ENCODE measurements at places on chromosomes 2 and 18. TPM values are rescaled to one million over a fixed set of nuclear protein-coding genes. Genes with fewer than 3 reads are reported as not detected.

- no peaks in the 10 kb centered on the region for H3K36me3 ChIP-seq
- H3K27ac ChIP-seq = peak within 1 kb of the TSS; percentile 16
- no peaks in the 10 kb centered on the region for H3K27me3 ChIP-seq
- H3K4me3 ChIP-seq = peak within 1 kb of the TSS; percentile 83
- DNase-seq = peak; percentile 97
Observed at GRCh38 chr2:32010670-32011484, at the start of gene MEMO1. TSS of gene MEMO1 (minus strand) at chr2:32011008. CDS start at chr2:32010247, 761 bp downstream.

Gene NT5C1B
- total RNA-seq = not detected

GRCh38 chr2:45156605-45157004 is 147.4 kb upstream of the SIX2 start:
- no peak overlapping the region for H3K4me3 ChIP-seq
- DNase-seq = no peak
- no peaks in the 10 kb centered on the region for H3K27me3 ChIP-seq
- H3K4me1 ChIP-seq = no peaks in the 10 kb centered on the region

- H3K36me3 ChIP-seq = no peaks in the 10 kb centered on the region
- no peak overlapping the region for H3K4me3 ChIP-seq
- no peak overlapping the region for H3K27ac ChIP-seq
- H3K27me3 ChIP-seq = no peaks in the 10 kb centered on the region
Observed at GRCh38 chr2:15943378-15944280, 3.3 kb downstream of the MYCN start.

GRCh38 chr2:210288408-210288807 is 26.6 kb downstream of the MYL1 start:
- H3K36me3 ChIP-seq = no peaks in the 10 kb centered on the region
- H3K27me3 ChIP-seq = no peaks in the 10 kb centered on the region

DNA sequence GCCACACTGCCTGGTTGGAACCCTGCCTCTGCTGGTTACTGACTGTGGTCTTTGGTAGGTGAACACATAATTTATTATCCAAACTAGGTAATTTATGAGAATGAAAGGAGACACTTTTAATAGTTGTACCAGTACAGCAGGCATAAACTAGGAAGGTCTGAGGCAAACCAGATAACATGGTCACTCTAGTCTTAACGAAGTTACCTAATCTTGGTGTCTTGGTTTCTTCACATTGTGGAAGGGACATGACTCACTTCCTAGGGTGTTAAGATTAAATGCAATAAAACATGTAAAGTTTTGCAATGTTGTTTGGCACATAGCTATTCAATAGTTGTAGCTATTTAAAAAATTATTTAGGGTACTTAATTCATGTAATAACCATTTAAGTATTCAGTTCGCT is 23.3 kb downstream of the SPTBN1 start:
- H3K27me3 ChIP-seq = no peaks in the 10 kb centered on the region
- DNase-seq = no peak
- H3K4me1 ChIP-seq = no peaks in the 10 kb centered on the region
- no peak overlapping the region for H3K4me3 ChIP-seq

- no peaks in the 10 kb centered on the region for H3K4me1 ChIP-seq
- no peaks in the 10 kb centered on the region for H3K27me3 ChIP-seq
- no peak overlapping the region for H3K4me3 ChIP-seq
Observed at GRCh38 chr2:157438863-157439823, 4.7 kb downstream of the CYTIP start.

Gene TTLL4
- total RNA-seq = 22.3 TPM

Gene REG1B
- total RNA-seq = 4.9 TPM

Gene REG3A
- total RNA-seq = 8.3 TPM

Gene IL36G
- not detected for total RNA-seq

- H3K27ac ChIP-seq = no peak overlapping the region
- DNase-seq = peak; percentile 53
- H3K27me3 ChIP-seq = no peaks in the 10 kb centered on the region
- H3K4me1 ChIP-seq = no peaks in the 10 kb centered on the region
- H3K36me3 ChIP-seq = no peaks in the 10 kb centered on the region
Observed at GRCh38 chr2:238506371-238507068, 79.8 kb downstream of the ASB1 start.

DNA sequence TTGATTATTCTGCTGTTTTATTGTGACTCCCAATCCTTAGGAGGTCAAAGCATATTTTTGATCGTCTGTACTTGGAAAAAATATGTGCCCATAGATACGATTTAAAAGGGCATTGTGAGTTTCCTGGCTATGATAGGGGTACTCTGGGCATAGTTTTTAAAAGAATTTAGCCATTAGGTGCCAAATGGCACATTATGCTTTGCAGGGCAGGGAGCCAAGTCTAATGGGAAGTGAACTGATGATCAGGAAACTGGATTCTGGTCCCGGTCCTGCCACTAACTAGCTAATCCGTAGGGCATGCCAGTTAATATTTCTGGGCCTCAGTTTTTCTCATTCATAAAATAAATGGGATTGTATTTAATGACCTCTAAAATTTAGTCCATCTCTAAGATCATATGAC is 189.3 kb downstream of the LTBP1 start:
- DNase-seq = no peak
- no peaks in the 10 kb centered on the region for H3K27me3 ChIP-seq
- H3K27ac ChIP-seq = peak overlapping the region; percentile 90
- no peaks in the 10 kb centered on the region for H3K36me3 ChIP-seq

GRCh38 chr2:197784956-197785941 is at the start of gene BOLL:
TSS of gene BOLL (minus strand) at chr2:197785319. CDS start at chr2:197781850, 3,469 bp downstream.
- no peaks in the 10 kb centered on the region for H3K27me3 ChIP-seq
- no peak within 1 kb of the TSS for H3K27ac ChIP-seq
- peak within 1 kb of the TSS; percentile 40 for H3K4me3 ChIP-seq
- H3K36me3 ChIP-seq = no peaks in the 10 kb centered on the region

DNA sequence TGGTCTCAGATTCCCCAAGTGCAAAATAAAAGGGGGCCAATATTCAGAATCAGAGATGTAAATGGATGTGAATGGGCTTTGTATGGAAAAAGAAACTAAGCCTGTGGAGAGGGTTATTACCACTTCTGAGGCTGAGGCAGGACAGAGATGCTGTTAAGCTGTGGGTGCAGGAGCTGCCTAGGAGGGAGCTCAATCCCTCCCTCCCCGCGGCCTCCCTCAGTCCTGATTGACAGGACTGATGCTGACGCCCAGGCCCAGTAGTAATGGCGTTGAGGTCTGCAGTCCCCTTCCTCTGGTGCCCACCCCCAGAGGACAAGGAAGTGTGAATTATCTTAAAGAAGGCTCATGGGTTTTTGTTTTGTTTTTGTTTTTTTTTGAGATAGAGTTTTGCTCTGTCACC is 40.4 kb downstream of the PSD4 start:
- no peaks in the 10 kb centered on the region for H3K27me3 ChIP-seq
- no peaks in the 10 kb centered on the region for H3K36me3 ChIP-seq
- H3K4me3 ChIP-seq = no peak overlapping the region
- H3K27ac ChIP-seq = no peak overlapping the region
- peak; percentile 34 for DNase-seq

- no peaks in the 10 kb centered on the region for H3K27me3 ChIP-seq
- DNase-seq = no peak
- no peak overlapping the region for H3K4me3 ChIP-seq
- no peaks in the 10 kb centered on the region for H3K36me3 ChIP-seq
- H3K27ac ChIP-seq = no peak overlapping the region
- no peaks in the 10 kb centered on the region for H3K4me1 ChIP-seq
Observed at GRCh38 chr2:124740636-124741035, 715.5 kb downstream of the CNTNAP5 start.

Gene PLCL1
- total RNA-seq = 14.8 TPM

GRCh38 chr2:174059178-174059883 is 94.2 kb upstream of the SP3 start:
- H3K4me1 ChIP-seq = no peaks in the 10 kb centered on the region
- H3K4me3 ChIP-seq = no peak overlapping the region
- no peak for DNase-seq
- H3K27ac ChIP-seq = no peak overlapping the region

- no peaks in the 10 kb centered on the region for H3K4me1 ChIP-seq
- H3K27ac ChIP-seq = no peak overlapping the region
- H3K4me3 ChIP-seq = no peak overlapping the region
Observed at GRCh38 chr2:241859436-241860183, 916 bp upstream of the PDCD1 start.

Gene TCF23
- total RNA-seq = 0.39 TPM

DNA sequence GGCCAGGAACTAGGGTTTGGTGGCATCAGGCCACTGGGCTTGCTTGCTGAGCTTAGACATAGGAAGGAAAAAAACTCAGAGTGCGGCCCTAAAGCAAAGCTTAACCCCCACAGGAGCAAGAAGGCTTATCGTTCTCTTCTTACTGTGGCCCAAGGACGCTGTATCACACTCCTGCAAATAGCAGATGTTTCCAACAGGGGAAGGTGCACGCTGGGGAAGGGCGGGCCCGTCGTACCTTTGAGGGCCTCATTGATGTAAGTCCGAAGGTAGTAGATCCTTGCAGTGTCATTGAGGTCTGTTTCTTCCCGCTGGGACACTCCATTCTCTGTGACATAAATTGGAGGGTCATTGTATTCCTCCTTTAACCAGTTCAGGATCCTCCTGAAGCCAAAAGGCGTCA is 46.6 kb downstream of the LCT start:
- H3K4me1 ChIP-seq = peaks cover 3% of the 10 kb centered on the region
- no peak overlapping the region for H3K27ac ChIP-seq
- no peaks in the 10 kb centered on the region for H3K27me3 ChIP-seq
- H3K4me3 ChIP-seq = no peak overlapping the region

Gene PSMA8
- not detected for total RNA-seq

DNA sequence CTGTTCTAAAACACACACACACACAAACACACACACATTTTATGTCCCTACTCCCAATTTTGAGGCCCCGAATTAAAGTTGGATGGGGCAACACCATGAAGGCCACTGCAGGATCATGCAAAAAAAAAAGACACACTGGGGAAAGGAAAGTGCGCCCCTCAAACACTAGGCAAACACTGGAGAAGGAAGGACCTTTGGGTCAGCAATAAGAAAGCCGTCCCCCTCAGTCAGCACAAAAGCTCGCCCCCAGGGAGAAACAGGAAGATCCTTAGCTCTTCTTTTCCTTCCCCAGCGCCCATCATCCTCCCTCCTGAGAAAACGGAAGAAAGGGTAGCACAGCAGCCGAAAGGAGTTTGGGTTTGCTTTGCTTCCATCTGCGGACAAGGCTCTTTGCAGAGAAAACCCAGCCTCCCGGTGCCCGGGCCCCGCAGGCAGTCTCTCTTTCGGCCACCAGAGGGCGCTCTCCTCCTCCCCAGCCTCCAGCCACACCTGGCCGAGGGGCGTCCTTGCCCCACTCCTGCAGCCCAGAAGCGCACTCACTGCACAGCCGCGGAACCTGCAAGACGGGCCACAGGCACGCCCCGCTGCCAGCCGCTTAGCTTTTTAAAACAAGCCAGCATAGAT is 248.5 kb downstream of the CDH20 start:
- DNase-seq = peak; percentile 77
- H3K27ac ChIP-seq = no peak overlapping the region
- no peaks in the 10 kb centered on the region for H3K27me3 ChIP-seq
- peak overlapping the region; percentile 52 for H3K4me3 ChIP-seq

Gene UGT1A7
- total RNA-seq = not detected

GRCh38 chr2:147844697-147845410 is at the start of gene ACVR2A:
TSS of gene ACVR2A (plus strand) at chr2:147845029. CDS start at chr2:147845153, 124 bp downstream.
- peak; percentile 52 for DNase-seq
- no peaks in the 10 kb centered on the region for H3K36me3 ChIP-seq
- peaks cover 6% of the 10 kb centered on the region for H3K4me1 ChIP-seq
- no peaks in the 10 kb centered on the region for H3K27me3 ChIP-seq
- H3K27ac ChIP-seq = peak within 1 kb of the TSS; percentile 34

Gene OSBPL1A
- 43.2 TPM for total RNA-seq

DNA sequence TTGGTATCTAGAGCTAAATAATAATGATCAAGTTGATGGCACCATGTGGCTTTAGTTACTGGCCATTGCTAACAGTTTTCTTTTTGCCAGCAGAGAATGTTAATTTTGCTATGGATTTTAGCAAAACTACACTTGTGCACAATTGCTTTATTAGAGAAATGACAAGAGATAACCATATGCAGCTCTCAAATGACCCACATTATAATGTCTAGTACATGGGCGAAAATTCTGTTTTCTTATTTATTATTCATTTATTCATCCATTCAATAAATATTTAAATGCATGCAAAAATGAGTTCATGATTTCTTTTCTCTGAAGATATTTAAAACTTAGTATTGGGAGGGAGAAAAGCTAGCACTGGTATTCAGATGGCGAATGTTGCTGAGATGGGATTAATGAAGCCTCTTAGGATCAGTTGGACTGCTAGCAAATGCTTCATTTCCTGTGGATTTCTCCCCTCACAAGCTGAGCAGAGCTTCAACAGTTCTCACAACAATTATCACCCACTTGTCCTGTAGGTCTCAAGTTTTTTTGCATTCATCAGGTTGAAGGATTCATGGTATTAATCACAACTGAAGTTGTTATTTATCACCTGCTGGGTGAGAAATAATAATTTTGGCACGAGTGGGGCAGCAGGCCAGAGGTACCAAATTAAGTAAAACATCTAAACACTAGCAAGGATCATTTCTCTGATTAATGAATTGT is 95.2 kb downstream of the MTX2 start:
- DNase-seq = no peak
- H3K4me3 ChIP-seq = no peak overlapping the region
- no peaks in the 10 kb centered on the region for H3K36me3 ChIP-seq
- H3K27ac ChIP-seq = no peak overlapping the region
- no peaks in the 10 kb centered on the region for H3K4me1 ChIP-seq

GRCh38 chr2:134712736-134713135 is 6.1 kb downstream of the TMEM163 start:
- no peak overlapping the region for H3K27ac ChIP-seq
- no peaks in the 10 kb centered on the region for H3K36me3 ChIP-seq
- no peaks in the 10 kb centered on the region for H3K27me3 ChIP-seq
- no peak overlapping the region for H3K4me3 ChIP-seq
- DNase-seq = no peak

All from aorta (tissue), 5 donors.